SK-N-MC (cell line): ENCODE measurements at places on chromosomes 5 and 9.

- no peak for DNase-seq
Measured at GRCh38 chr9:20408513-20408912, 213.8 kb downstream of the MLLT3 start.

DNA sequence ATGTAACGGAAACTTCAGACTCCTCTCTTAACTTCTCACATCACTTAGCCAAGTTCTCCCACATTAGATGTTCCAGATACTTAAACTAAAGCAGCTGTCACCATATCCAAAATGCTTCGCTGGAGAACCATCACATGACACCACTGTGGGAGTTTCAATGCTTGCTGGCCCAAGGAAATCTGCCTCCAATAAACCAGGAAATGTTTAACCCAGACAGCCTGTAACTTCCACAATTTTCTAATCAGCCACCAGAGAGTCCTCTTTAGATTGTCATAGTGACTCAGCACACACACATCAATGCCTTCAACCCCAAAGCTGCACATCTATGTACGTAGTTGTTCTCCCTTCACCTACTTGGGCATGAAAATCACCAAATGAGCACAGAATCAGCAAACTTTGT is 118.7 kb downstream of the LPAR1 start:
- no peak for DNase-seq

- DNase-seq: no peak
Measured at GRCh38 chr5:168746893-168747640, 167.9 kb upstream of the PANK3 start.

- DNase-seq: no peak
Measured at GRCh38 chr9:133199648-133200321, 9.3 kb downstream of the OBP2B start.

- DNase-seq: no peak
Measured at GRCh38 chr5:14528926-14529325, 52.7 kb upstream of the OTULINL start.

- no peak for DNase-seq
Measured at GRCh38 chr9:14379280-14379679, 65.3 kb upstream of the NFIB start.

GRCh38 chr5:99945478-99946442 is 589.4 kb upstream of the FAM174A start:
- DNase-seq: no peak

DNA sequence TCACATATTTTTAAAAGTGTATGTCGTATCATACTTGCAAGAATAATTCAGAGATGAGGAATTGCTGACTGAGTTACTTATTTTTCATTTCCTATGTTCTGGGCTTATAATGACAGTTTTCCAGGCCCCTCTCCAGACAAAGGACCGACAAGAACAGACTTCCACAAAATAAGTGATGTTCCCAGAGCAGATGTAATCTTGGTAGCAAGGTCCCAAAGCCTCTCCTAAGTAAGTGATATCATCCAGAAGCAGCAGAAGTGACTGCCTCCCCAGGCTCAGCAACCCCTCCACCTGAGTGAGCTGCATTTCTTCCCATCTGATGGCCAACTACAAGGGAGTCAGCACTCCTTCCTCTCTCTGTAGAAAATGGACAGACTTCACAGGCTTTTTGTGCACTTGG is 57.1 kb downstream of the SEMA6A start:
- DNase-seq: no peak

- DNase-seq: no peak
Measured at GRCh38 chr5:141867139-141867538, 11.1 kb downstream of the PCDH1 start.

DNA sequence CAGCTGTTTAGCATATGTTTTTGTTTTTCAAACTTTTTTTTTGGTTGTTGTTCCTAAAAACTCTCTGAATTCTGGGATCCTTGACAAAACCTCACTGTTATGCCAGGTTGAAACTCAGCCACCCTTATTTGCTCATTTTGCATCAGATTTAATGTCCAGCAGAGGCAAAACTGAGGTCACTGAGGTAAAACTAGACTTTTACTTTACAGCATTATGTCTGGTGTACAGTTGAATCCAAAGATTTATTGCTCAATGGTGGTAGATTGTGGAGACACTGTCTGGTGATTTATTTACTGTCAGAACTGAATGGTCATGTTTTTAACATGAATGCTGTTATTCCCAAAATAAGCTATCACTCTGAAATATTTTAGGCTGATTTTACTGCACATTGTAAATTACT is 87.9 kb downstream of the FBXL7 start:
- no peak for DNase-seq
